ENCODE measurements at places on chromosomes 4 and X.

GRCh38 chr4:154205471-154205870, 286.1 kb downstream of the DCHS2 start:
- DNase-seq: no peak

GRCh38 chrX:154828016-154828408, 6.5 kb downstream of the SMIM9 start:
- DNase-seq: no peak

- no peak for DNase-seq
These were observed 38.9 kb downstream of the GPRIN3 start for GRCh38 chr4:89268679-89269078.

DNA sequence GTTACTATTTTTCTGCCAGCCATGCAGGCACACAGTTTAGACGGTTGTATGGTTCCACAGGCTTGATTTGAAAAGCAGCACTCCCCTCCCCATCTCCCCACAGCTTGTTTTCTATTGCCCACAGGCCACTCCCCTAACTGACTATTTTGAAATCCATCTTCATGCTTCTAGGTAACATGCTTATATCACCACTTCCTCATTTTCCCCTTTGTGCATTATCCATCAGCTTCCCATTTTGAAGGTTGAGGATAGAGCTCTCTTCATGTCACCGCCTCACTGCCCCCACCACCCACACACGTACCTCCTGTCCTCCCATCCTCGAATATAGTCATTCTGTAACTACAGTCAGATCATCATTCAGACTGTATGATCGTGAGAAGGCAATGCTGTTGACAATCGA, 224.7 kb downstream of the MID1 start:
- no peak for DNase-seq

GRCh38 chr4:97359826-97360225, 783.5 kb downstream of the STPG2 start:
- no peak for DNase-seq

DNA sequence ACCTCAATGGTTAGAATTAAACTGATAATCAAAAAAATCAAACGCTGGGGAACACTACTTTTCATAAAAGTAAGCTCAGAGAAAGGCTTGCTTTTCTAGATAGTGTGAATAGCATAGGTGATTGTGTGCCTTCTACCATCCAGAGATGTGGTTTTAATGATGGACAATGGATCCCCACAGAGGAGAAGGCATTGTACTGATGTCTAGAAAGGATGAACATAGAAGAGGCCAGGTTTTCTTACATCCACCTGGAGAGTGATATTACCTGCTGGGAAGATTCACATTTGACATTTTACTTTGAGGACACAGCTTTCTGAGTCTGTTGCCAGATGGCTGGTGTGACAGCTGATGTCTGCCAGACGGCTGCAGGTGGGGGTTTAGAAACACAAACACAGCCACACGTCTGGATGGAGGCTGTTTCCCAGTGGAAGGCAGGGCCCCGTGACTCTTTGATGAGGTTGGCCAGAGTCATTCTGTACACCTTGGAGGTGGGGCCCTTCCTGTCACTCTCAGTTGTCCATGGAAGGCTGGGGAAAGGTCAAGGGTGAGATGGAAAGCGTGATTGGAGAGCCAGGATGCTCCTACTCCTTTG, 114.4 kb downstream of the PSAPL1 start:
- no peak for DNase-seq

DNA sequence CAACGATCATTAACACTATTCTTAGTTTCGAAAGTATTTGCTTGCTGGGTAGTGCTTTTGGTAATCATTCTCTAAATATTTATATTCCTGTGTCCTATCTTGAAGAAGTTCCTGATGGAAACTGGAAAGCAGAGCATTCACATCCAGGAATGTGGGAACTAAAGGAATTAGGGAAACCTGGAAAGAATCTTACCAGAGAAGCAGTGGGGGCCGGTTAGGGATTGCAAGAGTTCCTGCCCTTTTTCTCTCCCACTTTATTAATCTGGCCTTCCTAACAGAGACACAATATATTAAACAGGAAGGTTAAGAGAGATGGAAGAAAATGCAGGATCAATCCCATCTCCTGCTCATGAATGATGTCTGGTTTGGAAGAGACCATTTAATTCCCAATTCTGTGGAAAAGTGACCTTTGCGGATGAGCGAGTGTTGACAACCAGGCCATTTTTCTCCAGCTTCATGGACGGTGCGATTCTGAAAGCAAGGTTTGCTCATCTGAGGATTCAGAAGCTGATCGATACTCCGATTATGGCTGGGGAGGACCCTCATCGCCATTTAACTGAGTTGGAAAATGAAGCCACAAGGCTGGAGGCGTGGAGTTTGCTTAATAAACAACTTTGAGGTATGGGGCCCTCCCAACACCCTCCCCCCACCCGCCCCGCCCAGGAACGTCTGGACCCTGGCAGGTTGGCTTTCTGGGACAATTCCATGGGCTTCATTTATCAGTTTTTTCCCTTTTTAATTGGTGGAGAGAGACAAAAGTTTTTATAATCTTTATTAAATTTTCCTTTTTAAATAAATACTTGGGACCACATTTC, 52.3 kb downstream of the C4orf51 start:
- no peak for DNase-seq

DNA sequence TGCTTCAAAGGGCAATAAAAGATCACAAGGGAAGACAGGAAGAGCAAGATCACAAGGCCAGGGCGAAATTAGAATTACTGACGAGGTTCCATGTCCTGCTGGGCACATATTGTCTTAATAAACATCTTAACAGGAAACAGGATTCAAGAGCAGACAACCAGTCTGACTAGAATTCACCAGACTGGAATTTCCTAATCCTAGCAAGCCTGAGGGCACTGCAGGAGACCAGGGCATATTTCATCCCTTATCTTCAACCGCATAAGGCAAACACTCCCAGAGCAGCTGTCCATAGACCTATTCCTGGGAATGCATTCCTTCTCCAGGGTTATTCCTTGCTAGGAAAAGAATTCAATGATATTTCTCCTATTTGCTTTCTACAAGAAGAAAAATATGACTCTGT, 12.4 kb upstream of the TDO2 start:
- no peak for DNase-seq

DNA sequence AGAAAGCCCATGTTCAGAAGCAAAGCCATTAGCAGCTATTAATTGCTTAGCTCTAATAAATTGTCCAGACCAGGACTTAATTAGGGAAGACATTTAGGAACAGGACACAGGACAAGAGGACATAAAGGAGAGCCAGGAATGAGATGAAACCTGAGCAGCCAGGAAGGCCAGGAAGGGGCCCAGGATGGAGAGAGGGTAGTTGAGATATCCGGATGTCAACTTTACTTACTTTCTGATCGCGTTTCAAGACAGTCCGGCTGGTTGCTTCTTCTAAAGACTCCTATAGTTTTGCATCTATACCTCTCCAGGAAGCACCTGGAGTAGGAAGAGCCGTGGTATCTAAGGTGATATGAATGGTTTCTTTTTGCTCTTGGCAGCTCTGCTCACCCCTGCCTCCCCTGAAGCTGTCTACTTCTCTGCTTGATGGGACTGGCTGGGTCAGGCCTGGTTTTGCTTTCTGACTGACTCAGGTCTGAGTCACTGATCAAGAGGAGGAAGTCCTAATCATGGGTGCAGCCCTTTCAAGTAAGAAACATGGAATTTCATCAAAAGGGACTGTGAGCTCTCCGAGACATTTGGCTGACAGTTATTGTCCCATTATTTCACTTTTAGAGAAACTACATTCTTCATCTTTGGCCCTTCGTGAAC, 733.3 kb downstream of the RPA4 start:
- no peak for DNase-seq

DNA sequence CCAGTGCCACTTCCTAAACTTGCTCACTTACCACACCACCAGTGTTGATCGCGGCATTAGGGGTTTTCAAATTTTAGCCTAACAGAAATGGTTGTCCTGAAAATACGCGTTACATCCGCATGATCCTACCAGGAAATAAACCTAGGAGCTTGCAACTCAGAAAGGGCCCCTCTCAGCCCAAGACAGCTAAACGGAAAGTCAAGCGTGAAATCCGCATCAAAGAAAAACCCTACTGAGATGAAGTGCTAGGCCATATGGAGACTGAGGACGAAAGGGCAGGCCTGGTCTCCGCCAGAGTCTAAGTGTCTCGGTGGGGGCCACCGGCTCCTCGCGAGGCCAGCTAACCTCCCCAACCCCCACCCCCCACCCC, 626 bp downstream of the YTHDC1 start:
- DNase-seq: no peak

DNA sequence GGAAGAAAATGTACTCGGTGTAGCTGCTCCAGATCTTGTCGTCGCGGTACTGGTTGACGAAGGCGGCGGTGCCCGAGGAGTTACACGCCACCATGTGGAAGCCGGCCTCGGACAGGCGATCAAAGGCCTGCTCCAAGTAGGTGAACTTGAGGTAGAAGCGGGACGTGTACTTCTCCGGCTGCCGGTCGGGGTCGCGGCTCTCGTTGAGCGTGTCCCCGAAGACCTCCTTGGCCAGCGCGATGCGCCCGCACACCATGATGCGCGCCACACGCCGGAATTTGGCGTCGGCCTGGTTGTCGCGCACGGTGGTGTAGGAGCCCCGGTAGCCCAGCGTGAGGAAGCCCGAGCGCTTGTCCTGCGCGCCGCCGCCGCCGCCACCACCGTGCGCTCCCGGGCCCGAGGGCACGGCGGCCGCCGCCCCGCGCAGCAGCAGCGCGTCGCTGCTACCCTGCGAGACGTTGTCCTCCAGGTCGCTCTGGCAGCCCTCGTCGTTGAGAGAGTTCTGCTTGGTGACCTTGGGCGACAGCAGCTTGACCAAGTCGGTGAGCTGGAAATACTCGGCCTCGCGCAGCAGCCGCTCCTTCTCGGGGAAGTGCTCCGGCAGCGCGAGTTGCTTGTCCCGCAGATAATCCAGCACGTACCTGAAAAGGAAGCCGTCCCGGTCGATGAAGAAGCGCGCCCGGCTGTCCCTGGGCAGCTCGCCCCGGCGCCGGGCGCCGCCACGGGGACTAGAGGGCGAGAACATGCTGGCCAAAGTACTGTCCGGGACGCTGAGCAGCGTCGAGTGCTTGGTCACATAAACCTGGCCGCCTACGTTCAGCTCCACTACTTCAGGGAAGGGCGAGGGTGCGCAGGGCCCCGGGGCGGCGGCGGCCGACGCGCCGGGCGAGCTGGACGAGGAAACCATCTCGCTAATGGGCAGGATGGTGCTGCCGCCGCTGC, 775 bp downstream of the KCTD8 start:
- no peak for DNase-seq

DNA sequence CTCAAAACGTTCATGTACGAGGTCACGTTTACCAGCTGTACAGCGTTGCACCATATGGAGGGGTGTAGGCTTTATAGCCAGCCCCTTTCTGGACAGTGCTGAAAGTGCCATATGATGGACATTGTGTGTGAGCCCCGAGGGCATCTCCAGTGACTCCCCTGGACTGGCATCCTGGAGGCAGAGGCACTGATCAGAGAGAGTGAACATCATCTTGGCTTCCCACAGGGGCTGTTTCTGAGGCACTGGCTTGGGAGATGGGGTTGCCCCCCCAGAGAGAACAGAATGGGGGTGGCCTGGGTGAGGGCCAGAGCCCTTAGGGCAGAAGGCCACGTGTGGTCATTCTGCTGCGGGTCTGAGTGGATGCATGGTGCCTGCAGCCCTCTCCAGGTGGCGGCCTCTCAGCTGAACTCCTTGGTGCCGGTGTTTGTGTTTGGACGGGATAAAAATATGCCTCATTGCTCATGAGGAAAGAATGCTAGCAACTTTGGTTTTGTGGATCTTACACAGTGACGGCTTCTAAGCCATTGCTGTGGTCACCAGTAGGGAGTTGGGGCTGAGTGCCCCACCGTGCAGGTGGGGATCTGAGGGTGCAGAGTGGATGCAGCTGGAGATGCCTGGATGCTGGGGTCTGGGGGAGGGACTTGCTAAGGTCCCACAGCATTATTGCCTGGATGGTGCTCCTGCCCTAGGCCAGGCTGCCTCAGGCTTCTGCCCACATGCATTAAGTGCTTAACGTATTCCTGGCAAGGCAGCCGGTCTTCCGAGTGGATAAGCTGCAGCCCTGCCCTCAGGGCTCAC, 3.4 kb downstream of the WFS1 start:
- DNase-seq: no peak

- no peak for DNase-seq
These were observed 50.9 kb downstream of the MFAP3L start for GRCh38 chr4:169975131-169975837.

GRCh38 chrX:19272452-19272851, 71.3 kb upstream of the PDHA1 start:
- no peak for DNase-seq

DNA sequence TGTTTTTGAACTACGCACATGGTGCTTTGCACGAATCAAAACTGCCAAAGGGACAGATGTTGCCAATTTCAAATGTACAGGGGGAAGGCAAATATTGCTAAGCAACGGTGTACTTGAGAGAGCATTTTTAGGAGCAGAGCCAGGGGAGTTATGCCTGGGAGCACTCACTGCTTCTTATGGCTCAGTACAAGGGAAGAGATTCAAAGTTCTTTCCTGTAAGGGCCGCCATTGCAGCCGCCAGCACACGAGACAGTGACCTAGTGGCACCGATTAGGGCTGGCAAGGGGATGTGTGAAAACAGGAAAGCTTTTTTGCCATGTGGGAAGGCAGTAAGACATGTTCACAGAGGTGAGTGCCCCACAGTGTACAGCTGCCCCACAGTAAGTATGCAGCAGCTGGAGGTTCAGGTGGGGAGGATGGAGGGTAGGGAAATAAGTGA, 133.8 kb downstream of the AFF1 start:
- DNase-seq: no peak

- no peak for DNase-seq
These were observed 45.4 kb downstream of the SMARCAD1 start for GRCh38 chr4:94253036-94253435.

DNA sequence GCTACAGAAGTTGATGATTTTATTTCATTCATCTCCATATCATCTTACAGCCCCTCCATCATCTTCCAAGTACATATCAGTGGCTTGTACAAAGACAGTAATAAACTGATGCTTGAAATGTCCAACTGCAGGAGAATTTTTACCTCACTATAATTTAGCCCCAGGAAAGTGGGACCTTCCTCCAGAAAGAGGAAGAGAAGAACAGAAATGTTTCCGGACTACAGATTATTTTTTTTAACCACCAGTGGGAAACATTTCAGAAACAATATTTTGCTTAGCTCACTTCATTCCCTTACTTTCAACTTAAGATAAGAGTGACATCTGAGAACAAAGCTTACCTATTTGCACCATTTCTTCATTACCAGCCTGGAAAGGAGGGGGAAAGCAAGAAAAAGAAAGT, 2.0 kb downstream of the ADAMTS3 start:
- DNase-seq: no peak

GRCh38 chr4:114603497-114603896, 4.9 kb downstream of the UGT8 start:
- DNase-seq: no peak

- DNase-seq: no peak
These were observed 7.2 kb upstream of the MAGIX start for GRCh38 chrX:49155243-49155899.

GRCh38 chr4:153204247-153204671, at the start of gene TRIM2:
TRIM2 (plus strand) TSS chr4:153204443; CDS start chr4:153204531, 88 bp downstream.
- no peak for DNase-seq

- no peak for DNase-seq
These were observed at the start of gene PLS3 for GRCh38 chrX:115560978-115561604. PLS3 (plus strand) TSS chrX:115561174; CDS start chrX:115610251, 49,077 bp downstream.
